CD4-positive, alpha-beta T cell treated with Interleukin-12 subunit alpha and Interleukin-12 subunit beta, for 1 hour (primary cell): ENCODE measurements at places on chromosomes 12 and 14.

GRCh38 chr12:28552251-28552970 is 362.2 kb downstream of the CCDC91 start:
- DNase-seq = no peak

DNA sequence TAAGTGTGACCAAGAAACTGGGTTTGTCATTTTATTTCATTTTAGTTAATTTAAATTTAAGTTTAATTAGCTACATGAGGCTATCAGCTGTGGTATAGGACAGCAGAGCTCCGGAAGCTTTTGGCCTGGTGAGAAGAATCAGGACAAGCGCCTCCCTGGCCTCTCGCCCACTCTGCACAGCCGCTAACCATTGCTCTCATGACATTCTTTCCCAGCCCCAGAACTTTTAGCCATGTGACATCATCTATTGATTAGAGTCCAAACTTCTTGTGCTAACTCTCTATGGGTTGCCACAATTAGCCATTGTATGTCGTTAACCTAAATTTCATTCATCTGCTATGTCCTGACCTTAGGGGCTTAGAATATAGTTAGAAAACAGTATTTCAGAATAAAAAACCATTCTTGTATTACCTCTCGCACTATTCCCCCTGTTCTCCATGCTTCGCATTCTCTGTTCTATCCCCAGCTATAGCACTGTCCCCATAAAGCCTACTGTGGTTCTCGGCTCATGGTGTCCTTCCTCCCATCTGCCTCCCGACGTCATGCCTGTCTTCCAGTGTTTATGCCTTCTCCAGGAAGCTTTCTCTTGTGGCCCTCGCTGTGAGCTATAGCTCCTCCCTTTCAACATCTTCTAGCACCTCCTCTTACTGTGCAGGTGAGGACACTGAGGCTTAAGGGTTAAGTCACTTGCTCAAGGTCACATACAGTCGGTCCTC is 23.5 kb downstream of the SSH1 start:
- DNase-seq = no peak

- DNase-seq = no peak
Measured at GRCh38 chr14:35558680-35559079, 24.7 kb downstream of the INSM2 start.

DNA sequence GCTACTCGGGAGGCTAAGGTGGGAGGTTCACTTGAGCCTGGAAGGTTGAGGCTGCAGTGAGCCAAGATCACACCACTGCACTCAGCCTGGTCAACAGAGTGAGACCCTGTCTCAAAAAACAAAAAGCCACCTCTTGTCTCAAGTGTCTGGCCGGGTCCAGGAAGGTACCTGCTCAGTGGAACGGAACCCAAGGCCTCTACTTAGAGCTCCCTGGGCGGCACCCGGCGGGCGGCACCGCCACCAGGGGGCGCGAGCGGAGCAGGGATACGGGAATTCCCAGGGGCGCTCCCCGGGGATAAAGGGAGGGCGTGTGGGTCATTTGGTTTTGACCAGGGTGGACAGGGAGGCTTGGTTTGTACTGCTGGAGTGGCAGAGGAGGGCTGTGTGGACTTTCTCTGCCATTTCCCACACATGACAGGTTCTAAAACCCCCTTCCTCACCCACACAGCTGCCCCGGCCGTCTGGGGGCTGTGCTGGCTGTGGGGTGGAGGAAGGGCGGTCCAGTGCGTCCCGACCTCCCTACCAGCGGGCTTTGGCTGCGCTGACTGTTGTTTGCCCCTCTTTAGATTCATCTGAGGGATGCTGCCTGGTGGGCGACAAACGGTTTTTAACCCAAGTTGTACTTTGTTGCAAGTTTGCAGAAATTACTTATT is 91.4 kb downstream of the SETD3 start:
- peak; percentile 33 for DNase-seq

DNA sequence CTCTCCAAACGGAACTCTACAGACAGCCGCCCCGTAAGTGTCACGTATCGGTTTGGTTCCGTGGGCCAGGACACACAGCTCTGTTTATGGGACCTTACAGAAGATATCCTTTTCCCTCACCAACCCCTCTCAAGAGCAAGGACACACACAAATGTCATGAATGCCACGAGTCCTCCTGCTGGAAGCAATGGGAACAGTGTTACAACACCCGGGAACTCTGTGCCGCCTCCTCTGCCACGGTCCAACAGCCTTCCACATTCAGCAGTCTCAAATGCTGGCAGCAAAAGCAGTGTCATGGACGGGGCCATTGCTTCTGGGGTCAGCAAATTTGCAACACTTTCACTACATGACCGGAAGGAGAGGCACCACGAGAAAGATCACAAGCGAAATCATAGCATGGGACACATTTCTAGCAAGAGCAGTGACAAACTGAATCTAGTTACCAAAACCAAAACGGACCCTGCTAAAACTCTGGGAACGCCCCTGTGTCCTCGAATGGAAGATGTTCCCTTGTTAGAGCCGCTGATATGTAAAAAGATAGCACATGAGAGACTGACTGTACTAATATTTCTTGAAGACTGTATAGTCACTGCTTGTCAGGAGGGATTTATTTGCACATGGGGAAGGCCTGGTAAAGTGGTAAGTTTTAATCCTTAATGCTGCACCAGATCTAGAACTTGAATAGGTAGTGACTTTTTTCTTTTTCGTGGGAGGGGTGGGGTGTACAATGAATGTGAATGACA is 69.7 kb downstream of the WDR20 start:
- no peak for DNase-seq

GRCh38 chr12:58470266-58471010 is 449.9 kb downstream of the LRIG3 start:
- no peak for DNase-seq
